ENCODE measurements at places on chromosomes 5 and 9.

DNA sequence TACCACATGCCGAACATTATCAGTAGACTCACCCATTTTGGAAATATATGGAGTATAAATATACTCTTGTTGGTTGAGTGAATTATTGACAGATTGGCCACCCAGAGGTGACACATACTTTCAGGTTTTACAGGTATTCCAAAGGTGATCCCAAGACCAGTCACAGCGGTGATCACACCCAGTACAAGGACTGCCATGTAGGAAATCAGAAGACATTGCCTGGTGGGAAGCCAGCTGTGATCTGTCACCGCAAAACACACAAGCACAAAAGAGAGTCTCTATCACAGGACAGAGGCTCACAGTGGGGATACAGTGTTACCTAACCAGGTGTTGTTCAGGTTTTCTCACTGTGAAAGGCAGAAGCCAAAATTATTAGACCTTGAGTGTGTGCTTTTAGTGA is 15.8 kb downstream of the BTF3 start:
- DNase-seq = no peak

DNA sequence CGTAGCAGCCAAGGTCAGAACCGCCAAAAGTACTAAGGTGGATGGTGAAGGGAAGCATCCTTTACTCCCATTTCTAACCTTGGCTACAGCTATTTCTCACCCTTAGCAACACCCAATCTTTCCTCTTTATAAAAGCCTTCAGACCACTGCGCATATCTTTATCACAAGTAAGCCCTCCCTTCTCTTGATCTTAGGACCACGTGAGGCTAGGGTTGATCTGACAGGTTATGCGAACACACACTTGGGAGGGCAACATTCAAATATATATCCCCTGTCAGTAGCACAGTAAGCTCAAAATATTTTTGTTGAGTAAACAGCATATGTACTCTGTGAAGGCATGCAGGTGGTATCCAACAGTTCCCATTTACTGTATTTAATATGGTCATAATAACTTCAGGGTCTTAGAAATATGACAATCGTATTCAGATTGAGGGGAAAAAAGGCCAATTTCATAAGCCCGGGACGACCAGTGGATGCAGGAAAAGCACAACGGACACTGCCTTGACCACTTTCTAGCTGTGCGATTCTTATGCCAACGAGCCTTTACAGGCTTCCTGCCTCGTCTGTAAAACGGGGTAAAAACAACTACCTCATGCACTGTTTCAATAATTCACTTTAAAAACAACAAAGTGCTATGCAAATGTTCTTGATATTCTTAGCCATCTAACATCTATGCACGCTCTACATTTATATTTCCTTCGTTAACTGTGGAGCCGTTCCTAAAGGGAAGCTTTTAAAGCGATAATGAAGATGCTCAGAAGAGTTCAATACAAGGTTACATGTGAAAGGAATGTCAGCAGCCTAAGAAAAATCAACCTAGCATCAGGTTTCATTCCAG is 1.3 kb downstream of the ARSB start:
- DNase-seq = no peak

DNA sequence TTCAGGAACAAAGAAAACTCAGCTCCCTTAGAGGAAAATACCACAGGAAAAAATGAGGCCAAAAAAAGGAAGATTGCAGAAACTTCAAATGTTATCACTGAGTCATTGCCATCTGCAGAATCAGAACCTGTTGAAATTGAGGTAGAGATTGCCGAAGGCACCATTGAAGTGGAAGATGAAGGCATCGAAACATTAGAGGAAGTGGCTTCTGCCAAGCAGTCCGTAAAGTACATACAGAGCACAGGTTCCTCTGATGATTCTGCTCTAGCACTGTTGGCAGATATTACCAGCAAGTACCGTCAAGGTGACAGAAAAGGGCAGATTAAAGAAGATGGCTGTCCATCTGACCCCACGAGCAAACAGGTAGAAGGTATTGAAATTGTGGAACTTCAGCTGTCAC is 30.8 kb upstream of the NIM1K start:
- no peak for DNase-seq

DNA sequence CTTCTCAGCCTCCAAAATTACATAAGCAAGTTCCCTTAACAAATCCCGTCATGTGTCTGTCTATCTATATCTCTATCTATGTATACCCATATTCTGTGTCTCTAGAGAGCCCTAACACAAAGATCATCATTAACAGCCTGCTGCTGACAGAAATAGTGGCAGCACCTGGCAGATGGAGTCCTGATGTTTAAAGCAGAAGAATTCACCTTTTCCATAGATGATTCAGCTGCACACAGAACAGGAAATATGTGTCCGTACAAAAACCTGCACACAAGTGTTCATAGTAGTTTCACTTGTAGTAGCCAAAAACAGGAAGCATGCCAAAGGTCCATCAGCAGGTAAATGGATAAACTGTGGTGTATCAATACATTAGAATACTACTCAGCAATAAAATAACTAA is 45.0 kb upstream of the ACO1 start:
- DNase-seq = no peak

GRCh38 chr5:59107692-59108091 is 524.8 kb downstream of the RAB3C start:
- no peak for DNase-seq

Data from effector CD4-positive, alpha-beta T cell (primary cell).